ENCODE measurements at places on chromosomes 13 and 19. TPM values are rescaled to one million over a fixed set of nuclear protein-coding genes. Genes with fewer than 3 reads are reported as not detected.

- no peak for DNase-seq
Measured at GRCh38 chr13:33524086-33524485, 238.5 kb upstream of the STARD13 start.

GRCh38 chr13:77113496-77113895, 86.5 kb upstream of the FBXL3 start:
- DNase-seq = no peak

DNA sequence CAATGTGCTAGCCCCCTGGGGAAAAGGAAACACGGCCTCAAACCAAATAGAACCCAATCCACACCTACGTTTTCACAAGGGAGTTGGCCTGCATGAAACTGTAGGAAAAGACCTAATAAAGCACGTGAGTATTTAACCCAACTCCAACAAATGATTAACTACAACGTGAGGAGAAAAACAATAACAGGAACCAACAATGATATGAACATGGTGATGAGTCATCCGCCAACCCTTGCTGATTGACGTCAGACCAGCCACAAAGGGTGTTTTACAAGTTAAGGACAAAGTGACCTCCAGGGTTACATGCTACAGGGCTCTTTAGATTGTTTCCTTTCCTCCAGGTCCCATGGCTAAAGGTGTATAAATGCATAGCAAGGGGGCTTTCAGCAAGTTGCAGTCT, 460.5 kb downstream of the COG6 start:
- no peak for DNase-seq

DNA sequence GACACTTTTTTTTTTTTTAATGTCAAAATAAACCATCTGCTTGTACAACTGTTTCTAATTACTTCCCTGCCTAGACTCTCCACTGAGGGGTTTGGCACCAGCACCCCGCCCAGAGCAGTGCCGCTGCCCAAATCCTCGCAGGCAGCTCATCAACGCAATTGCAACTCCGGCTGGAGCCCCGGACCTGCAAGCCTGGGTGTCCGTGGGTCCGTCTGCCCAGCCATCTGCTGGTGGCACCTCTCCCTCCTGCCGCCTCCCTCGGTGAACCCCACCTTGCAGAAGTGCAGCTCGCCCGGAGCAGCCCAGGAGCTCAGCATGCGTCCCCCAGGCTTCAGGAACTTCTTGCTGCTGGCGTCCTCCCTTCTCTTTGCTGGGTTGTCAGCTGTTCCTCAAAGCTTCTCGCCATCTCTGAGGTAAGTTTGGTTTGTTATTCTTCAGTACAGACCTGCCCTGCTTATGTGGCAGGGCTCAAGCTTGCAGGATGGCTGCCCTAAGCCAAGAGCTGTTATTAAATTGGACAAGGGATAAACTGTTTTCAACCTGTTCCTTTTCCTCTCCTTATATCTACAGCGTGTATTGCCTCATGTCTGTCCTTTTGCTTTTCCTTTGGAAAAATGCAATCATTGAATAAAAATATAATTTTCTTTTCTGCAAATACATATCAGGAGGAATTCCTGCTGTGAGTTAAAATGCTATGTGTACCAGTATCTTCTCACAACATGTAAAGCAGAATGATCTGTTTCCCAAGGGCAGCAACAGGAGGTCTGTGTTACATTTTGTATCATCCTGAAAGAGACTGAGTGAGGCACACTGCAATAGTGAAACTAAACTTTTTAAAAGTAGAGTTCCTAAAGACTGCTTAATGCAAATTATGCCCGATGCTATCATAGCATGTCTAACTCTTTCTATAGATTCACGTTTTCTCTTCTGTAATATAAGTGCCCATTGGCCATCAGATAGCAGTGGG, at the start of gene ITGBL1:
TSS of gene ITGBL1 (plus strand) at position 157 of the 967 bp plus-strand sequence. CDS start at position 316, 159 bp downstream.
- DNase-seq = no peak

DNA sequence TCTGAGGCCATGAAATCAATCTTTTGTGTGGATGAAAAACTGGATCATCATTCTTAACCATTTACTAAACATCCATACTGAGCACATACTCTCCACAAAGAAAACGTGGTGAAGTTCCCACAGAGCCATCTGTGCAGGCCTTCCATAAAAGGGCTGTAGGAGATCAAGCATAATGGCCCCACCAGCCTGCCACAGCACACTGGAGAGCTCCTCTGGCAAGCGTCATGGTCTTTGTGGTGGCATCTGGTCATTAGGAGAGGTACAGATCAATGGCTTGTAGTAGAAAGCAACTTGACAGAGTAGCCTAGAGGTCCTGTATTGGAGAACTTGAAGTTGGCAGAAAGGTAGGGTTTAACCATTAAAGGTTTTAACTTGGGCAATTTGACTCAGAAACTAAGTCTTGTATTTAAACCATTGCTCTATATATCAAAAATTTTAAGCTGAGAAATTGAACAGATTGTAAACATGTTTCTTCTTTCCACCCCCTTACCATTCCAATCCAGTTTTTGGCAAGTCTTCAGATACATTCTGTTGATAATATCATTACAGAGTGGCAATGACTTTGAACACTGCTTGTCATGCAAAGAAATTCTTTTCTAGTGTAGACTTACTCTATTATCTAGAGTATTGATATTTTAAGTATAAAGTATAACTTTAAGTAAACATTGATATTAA, 128.3 kb downstream of the LMO7 start:
- no peak for DNase-seq

The CPAMD8 gene
- total RNA-seq = 16.0 TPM

The ZNF536 gene
- 2.2 TPM for total RNA-seq

The HCN2 gene
- total RNA-seq = 4.5 TPM

Data from Right ventricle myocardium inferior (tissue), 1 donor.